ENCODE measurements at places on chromosomes 3 and 15. TPM values are rescaled to one million over a fixed set of nuclear protein-coding genes. Genes with fewer than 3 reads are reported as not detected.
A peak's percentile ranks its signal among the peaks of the same experiment; 100 is the strongest.

DNA sequence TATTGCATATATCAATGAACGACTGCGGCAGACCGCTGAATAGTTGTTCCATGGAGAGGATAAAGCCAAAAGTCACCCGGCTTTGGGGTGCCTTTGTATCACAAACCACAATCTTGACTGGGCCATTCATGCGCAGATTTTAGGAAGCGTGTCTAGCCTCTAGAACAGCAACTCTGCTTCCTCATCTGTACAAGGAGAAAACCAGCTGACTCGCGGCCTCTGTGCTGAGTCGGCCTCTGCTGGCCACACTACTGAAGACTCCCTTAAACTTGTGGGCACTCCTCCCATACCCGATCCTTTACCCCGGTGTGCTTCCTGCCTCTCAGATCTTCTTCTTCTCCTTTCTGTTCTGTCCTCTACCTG is 872 bp downstream of the DLEC1 start:
- peak; percentile 83 for DNase-seq

- DNase-seq: no peak
These were observed 24.7 kb downstream of the CTDSPL start for GRCh38 chr3:37886395-37886794.

GRCh38 chr15:68325726-68326125 is 48.2 kb downstream of the FEM1B start:
- no peak for DNase-seq

DNA sequence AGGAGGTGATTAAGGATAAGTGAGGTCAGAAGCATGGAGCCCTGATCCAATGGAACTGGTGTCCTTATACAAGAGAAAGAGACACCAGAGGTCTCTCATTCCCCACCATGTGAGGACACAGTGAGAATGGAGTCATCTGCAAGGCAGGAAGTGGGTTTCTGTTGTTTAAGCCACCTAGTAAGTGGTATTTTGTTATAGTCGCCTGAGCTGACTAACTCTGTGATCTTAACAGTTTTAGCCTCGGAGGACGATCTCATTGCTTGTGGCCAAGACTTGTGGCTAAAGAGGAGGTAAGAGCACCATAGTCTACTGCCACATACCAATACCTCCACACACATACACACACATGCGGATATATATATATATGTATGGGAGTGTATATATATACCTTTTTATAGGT is 73.8 kb downstream of the MCTP2 start:
- DNase-seq: peak; percentile 16

GRAMD1C gene
- 9.4 TPM for total RNA-seq

GRCh38 chr3:113231391-113231790 is 20.0 kb downstream of the BOC start:
- DNase-seq: no peak

PGBD4 gene
- 0.89 TPM for total RNA-seq

DNA sequence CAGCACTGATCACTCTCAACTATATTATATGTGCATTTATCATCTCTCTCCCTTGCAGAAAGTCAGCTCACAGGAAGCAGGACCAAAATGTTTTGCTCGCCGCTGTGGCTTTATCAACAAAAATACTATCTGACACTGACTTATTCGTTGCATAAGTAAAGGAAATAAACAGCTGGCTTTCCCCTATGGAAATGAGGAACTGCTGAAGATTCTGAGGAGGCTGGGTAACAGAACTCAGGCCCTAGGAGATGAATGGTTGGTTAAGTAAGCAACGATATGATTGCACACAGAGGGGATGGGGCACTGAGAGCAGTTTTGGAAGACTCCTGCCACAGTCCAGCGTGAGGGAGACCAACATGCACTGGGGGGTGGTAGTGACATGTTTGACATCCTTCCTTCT is 181.1 kb downstream of the STT3B start:
- no peak for DNase-seq

DNA sequence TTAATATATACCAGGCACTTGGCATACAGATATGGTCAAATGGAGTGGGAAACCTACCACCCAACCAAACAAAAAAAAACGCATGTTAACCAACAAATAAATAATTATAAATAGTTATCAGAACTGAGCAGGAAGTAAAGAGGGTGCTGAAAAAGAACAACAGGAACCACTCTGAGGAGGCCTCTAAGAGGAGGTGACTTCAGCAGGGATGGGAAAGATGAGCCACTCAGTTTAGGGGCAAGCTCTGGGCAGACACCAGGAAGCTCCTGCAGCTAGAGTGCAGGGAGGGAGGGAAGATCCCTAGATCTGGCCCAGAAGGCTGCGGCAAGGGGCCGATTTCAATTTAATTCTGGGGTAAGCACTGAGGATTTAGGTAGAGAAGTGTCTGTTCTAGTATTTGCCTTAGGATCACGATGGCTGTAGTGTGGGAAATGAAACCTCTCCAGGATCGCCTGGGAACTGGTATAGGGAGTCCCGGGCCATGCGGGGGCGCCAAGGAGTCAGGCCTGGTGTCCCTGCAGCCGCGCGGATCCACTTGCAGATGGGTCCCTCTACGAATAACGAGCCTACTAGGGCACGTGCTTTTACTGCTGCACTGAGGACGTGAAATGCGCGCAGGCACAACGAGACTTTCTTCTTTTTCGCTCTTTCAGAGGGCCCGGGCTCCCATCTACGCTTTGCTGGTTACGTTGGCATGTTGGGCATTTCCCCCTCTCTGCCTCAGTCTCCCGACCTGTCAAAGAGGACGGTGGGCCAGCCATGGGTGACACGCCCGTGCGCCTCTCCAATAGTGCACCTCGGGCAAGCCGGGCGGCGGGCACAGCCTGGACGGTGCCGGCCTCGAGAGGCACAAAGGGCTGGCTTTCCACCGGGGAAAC is 1.5 kb upstream of the LIMD1 start:
- peak; percentile 96 for DNase-seq

- no peak for DNase-seq
These were observed 47.5 kb upstream of the FRMD4B start for GRCh38 chr3:69433121-69433968.

GRCh38 chr3:174126990-174127758 is 729.6 kb downstream of the NLGN1 start:
- DNase-seq: no peak

- no peak for DNase-seq
These were observed 87.3 kb downstream of the MDFIC2 start for GRCh38 chr3:70225146-70225545.

SCAANT1 gene
- total RNA-seq: not detected

Data from stomach (tissue), 19 donors.